Heart left ventricle (tissue), 16 donors: ENCODE measurements at places on chromosomes 1 and 21. TPM values are rescaled to one million over a fixed set of nuclear protein-coding genes. Genes with fewer than 3 reads are reported as not detected.
A peak's percentile ranks its signal among the peaks of the same experiment; 100 is the strongest.

GRCh38 chr1:157773493-157774350 lies 3.2 kb downstream of the FCRL2 start:
- DNase-seq = no peak

- no peak for DNase-seq
These were observed 20.2 kb downstream of the SPATA45 start for GRCh38 chr1:212827171-212827776.

Gene ATP6V1G3
- total RNA-seq = not detected

GRCh38 chr1:31620631-31621497 lies 3.4 kb downstream of the HCRTR1 start:
- DNase-seq = no peak

Gene MIXL1
- not detected for total RNA-seq

GRCh38 chr1:231628207-231628876 lies 1.8 kb downstream of the DISC1 start:
- no peak for DNase-seq

DNA sequence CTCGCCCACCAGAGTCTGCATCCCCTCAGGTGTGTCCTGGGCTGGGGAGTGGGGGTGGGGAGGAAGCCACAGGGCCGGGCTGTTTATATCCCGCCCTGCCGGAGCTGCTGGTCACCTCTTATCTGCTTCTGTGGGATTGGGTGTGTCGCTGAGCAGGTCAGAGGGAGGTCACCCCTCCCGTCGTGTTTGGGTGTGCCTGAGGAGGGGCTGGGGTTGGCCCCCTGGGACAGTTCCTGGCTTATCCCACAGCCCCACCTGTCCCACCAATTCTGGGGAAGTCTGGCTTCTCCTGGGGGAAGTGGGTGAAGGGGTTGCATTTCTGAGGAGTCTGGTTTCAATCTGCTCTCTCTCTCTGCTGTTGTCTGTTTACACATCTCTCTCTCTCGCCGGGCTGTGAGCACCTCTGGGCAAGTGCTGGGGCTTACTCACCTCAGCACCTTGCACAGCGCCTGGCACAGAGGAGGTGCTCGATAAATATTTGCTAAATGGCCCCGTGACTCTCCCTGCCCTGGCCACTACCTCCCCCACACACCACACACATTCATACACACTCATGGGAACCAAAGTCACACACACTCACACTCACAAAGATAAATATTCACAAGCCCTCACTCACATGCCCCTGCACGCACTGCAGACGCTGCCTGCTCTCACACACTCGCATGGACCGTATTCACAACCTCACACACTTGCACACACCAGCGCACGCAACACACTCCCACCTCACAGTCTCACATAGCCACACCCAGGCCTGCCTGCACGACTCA lies 8.3 kb downstream of the ELF3 start:
- no peak for DNase-seq

DNA sequence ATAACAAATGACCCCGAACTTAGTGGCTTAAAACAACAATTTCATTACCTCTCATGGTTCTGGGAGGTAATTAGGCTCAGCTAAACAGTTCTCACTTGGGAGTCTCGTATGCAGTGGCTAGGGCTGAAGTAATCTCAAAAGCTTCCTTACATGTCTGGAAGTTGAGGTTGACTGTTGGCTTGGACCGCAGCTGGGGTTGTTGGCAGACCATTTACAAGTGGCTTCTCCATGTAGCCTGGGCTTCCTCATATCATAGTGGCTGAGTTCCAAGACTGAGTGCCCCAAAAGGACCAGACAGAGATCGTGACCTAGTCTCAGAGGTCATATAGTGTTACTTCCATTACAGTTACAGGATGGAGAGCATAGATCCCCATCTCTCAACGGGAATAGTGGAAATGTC lies 2.4 kb upstream of the POGZ start:
- no peak for DNase-seq

- no peak for DNase-seq
These were observed 685.3 kb upstream of the ADGRL2 start for GRCh38 chr1:81115422-81115821.

Gene ICOSLG
- 1.4 TPM for total RNA-seq

Gene PRDX6
- 353 TPM for total RNA-seq

GRCh38 chr1:229753764-229754551 lies 127.9 kb downstream of the URB2 start:
- DNase-seq = no peak

Gene SZT2
- total RNA-seq = 19.0 TPM

DNA sequence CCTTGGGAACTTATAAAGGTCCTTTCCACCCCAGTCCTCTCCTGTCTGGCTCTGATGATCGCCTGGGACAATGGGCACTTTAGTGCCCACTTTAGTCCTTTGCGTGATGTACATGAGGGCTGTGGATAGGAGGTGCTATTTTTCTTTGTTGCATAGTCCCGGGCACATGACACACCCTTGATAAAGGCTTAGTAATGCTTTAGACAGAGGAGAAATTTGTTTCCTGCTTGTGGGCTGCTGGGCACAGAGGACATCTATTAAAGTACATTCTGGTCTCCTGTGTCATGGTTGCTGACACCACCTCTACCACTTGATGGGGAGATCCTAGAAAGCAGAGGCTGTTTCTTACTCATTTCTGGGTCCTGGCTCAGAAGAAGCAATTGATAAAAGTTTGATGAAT lies 5.4 kb upstream of the KNCN start:
- DNase-seq = no peak

- no peak for DNase-seq
These were observed 633 bp upstream of the ETNK2 start for GRCh38 chr1:204152310-204153044.

Gene SELENON
- 48.5 TPM for total RNA-seq

Gene B3GALT5
- 0.71 TPM for total RNA-seq

DNA sequence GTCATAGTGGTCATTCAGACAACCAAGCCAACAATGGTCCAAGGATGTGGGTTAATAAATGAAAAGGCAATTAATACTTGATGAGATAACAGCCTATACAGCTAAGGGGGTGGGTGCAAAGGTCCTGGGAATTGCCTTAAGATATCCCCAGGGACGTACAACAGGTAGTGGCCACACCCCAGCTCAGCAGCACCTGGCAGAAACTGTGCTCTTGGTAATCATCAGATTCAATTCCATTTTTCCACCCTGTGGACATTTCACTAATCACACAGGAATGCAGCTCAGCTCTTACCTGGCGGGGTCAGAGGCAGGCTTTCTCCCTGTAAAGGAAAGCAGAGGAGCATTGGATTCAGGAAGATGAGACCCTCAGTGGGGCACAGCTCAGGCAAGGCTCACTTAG lies 32.9 kb downstream of the FCRL5 start:
- DNase-seq = no peak

Gene IFI44
- total RNA-seq = 43.0 TPM

DNA sequence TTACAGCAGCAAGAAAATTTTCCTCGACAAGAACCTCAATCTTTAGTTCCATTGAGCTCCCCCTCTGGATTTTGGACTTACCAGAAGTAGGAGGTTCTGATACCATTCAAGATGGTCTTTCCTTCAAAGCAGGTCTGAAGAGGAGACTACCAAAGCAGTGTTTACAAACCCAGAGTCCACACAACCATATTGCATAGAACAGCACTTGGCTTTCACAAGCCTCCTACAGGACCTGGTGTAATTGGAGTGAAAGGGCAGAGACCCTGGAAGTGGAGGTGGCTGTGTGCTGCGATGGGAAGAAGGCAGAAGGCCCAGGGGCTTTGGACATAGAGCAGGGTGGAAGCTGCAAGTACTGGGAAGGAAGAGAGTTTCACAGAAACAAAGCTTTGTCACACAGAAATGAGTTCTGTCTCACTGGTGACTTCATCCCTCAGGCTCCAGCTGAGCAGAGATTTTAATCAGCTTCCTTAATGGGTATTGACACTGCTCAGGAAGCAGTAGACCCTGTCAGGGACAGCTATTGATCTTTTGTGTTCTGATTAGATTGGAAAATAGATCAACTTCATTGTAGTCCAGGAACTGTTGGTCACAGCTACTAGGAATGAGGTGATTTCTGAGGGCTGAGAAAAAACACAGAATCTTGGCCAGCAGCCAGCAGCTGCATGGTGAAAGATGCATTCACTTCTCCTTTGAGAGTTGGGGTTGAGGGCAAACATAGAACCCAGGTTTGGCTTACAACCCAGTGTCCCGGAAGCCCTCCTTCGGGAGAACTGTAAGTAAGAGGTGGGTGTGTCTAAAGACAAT lies 124.0 kb downstream of the SYT2 start:
- DNase-seq = peak; percentile 52

GRCh38 chr1:225670806-225671733 lies 18.1 kb upstream of the ENAH start:
- DNase-seq = no peak

DNA sequence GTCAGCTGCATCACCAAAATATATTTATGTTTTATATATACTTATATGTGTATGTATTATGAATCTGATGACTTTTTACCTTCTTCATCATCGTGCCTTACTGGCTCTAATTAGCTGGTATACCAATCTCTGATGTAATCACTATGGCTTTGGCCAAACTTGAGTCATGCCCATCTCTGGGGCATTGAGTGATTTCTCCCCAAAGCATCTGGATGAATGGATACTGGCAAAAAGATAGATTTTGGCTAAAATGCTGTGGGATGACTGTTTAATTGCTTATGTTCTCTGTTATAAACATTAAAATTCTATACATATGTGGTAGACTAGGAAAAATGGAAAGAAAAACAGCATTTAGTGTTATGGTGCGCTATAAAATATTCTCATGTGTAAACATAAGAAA lies 19.6 kb downstream of the CDKN2C start:
- DNase-seq = no peak

GRCh38 chr1:93095804-93096585 lies 16.9 kb downstream of the MTF2 start:
- DNase-seq = no peak

GRCh38 chr1:10941891-10942541 lies 70.4 kb upstream of the TARDBP start:
- no peak for DNase-seq

Gene SERTAD4
- total RNA-seq = 2.5 TPM

Gene IL19
- total RNA-seq = not detected

DNA sequence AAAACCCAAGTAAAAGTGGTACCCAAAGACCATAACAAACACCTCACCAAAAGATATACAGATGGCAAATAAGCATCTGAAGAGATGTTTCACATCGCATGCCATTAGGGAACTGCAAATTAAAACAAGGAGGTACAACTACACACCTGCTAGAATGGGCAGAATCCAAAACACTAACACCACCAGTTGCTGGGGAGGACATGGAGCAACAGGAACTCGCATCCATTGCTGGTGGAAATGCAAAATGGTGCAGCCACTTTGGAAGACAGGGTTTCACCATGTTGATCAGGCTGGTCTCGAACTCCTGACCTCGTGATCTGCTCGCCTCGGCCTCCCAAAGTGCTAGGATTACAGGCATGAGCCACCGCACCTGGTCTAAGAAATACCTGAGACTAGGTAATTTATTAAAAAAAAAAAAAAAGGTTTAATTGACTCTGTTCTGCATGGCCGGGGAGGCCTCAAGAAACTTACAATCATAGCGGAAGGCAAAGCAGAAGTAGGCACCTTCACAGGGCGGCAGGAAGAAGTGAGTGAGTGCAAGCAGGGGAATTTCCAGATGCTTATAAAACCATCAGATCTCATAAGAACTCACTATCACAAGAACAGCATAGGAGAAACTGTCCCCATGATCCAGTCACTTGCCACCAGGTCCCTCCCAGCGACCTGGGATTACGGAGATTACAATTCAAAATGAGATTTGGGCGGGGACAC lies 30.2 kb upstream of the PRSS38 start:
- no peak for DNase-seq

Gene PCP4L1
- 0.56 TPM for total RNA-seq

Gene CLDN14
- not detected for total RNA-seq

DNA sequence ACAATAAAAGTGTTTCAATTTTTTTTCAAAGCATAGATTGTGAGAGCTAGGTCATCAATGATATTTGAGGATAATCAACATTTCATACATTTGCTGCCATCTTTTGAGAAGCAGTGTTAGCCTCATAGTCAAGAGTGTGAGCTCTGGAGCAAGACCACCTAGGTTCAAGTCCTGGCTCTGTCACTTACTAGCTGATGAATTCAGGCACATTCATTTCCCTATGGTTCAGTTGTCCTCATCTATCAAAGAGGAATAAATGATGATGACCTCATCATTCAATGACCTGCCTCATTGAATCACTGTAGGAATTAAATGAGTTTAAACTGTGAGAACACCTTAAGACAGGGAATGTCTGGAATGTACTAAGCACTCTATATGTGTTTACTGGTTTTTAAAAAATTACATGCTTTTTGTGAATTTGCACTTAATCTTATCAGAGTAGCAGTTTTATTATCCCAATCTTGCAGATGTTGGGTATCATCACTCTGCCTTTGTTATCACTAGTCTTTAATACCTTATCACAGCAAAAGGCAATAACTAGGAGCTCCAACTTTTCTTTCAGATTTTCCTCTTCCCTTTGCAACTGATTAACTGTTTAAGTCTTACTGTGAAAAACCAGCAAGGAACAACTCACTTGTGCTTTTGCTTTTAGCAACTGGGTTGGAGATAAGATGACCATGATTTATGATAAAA lies 47.4 kb downstream of the SLC30A10 start:
- DNase-seq = no peak

GRCh38 chr1:36366091-36366661 lies 19.5 kb downstream of the STK40 start:
- DNase-seq = peak; percentile 71

DNA sequence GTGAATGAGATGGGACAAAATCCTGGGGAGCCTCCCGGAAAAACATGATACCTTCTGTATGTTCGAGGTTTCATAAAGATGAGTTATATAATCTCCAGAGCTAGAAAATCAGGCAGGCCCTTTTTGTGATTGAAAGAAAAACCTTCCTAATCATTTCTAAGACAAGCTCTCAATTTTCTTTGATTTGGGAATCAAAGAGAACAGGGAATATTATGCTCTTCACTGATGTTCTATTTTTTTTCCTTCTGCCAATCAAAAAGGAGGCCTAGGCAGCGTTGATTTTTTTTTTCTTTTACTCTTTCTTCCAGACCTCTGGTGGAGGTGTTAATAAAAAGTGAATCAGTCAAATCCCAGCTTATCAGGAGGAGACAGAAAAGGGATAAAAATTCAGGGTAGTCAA lies 34.5 kb downstream of the DIRAS3 start:
- DNase-seq = no peak

- DNase-seq = no peak
These were observed 619.0 kb downstream of the AJAP1 start for GRCh38 chr1:5273280-5274003.

- DNase-seq = no peak
These were observed 16.8 kb downstream of the ATP8B2 start for GRCh38 chr1:154342132-154342531.
